ENCODE measurements at places on chromosomes 1 and 21. TPM values are rescaled to one million over a fixed set of nuclear protein-coding genes. Genes with fewer than 3 reads are reported as not detected.

BACE2 gene
- 0.18 TPM for total RNA-seq

MFSD2A gene
- 23.4 TPM for total RNA-seq

GRCh38 chr1:178407655-178408054 is 89.1 kb downstream of the CLEC20A start:
- no peak for DNase-seq

DNA sequence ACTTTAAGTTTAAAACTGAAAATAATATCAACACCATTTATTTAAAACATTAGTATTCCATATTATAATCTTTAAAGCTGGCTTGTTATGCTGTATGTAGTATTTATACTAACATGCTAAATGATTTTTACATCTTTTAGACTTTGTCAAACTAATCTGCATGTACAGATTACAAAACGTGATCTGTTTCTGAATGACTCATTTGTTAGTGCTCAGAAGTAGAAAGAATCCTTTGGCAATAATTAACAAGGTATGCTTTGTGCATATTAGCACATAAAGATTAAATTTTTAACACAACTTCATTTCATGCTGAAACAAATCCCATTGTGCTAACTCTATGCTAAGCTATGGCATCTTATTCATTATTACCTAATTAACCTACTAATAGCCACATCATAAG is 242.4 kb downstream of the BARHL2 start:
- no peak for DNase-seq

DNA sequence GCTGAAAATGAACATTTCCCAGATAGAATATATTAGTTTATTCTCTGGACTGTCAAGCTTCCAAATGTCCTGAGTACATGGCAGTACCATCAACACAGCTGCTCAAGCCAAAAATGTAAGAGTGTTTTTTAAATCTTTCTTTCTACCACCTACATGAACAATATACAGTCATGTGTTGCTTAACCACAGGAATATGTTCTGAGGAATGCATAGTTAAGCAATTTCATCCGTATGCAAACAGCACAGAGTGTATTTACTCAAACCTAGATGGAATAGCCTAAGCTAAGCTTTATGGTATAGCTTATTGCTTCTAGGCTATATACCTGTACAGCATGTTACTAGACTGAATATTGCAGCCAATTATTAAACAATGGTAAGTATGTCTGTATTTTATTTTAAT is 561.9 kb upstream of the ADGRL4 start:
- DNase-seq, result no peak

DNA sequence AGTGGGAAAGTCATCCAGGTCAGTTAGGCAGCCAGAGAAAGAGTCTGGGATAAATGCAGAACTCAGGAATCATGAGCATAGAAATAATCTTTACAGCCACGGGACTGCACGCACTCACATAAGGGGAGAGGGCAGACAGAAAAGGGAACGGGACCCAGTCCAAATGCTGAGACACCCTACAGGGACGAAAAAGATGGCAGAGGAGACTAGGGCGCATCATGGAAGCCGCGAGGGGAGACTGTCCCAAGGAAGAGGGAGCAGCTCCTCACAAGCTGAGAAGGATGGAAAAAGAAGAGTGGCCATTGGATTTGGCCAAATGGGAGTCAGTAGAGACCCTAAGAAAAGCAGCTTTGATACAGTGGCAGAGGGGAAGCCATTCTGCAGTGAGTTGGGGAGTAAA is 102.9 kb upstream of the TLR5 start:
- no peak for DNase-seq

KRTAP7-1 gene
- total RNA-seq, result not detected

DNA sequence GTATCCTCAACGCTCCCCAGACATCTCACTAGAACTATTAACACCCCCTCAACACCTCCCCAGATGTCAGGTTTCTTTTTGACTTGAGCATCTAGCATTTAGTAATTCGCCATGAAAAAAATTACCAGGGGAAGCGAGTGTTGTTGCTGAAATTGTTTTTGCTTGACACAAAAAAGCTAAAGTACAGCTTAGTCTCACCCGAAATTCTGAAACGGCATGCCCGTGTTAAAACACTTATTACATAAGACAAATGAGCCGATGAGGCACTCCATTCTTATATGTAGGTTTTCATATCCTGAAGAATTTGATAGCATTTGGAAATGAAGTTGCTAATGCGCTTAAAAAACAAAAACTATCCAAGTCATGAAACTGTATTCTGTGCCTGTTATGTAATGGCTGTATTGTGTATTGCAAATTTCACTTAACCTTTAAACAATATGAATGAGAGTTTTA is 1.3 kb upstream of the NRIP1 start:
- DNase-seq, result no peak

ALDH9A1 gene
- 34.4 TPM for total RNA-seq

DNA sequence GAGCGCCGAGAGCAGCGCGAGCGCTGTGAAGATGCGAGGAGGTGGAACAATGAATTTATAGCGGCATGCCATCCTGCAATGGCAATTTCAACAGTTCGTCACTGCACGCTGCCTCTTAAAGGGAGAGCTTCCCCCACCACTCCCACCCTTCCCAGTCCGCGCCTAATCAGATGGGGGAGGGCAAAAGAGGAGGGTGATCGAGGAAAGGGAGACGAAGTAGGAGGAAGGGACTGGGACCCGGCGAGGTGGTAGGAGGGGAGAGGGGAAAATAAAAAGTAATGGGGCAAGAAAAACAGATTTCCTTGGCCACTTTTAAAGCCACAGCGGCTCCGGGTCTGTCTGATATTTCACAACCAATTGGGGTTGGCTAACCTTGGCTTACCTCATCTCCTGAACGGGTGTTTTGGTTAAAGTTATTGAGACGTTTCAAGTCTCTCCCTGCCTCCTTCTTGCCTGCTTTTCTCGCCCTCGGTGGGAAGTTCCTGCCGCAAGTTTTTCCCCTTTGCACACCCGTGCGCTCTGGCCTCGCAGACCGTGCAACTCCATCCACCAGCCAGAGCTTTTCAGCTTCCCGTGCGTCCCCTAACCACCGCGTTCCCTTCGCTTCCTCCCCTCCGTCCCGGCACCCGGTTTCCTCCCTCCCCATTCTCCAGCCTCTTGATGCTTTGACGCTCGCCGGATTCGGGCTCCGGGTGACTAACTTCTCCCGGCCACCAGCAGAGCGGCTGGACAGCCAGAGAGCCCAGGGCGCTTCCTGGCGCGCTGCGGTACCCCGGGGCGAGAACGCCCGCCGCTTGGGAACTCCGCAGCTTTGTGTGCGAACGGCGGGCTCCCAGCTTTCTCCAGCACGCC is at the start of gene ADAMTS5:
Gene ADAMTS5, minus strand, starts transcription at position 27 of the 852 bp plus-strand sequence. CDS start 697 bp downstream, outside the sequence.
- DNase-seq, result no peak

Measured in GM12878 (cell line).